ENCODE measurements at places on chromosomes 13 and 19. TPM values are rescaled to one million over a fixed set of nuclear protein-coding genes. Genes with fewer than 3 reads are reported as not detected.
A peak's percentile ranks its signal among the peaks of the same experiment; 100 is the strongest.

DNA sequence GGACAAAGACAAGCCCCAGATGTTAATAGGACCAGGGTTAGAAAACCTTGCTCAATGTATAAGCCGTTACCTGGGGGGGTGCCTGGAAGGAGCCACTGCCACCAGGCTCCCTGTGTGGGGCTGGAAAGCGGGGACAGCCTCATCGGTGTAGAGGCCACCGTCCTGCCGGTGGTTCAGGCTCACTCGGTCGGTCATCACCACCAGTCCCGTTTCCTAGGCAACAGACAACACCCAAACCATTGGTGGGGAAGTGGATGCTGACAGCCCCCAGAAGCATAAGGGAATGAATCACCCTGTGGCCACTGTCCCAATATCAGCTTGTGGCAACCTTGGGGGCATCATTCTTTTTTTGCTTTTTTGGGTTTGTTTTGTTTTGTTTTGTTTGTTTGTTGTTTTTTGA lies 55.8 kb downstream of the CPAMD8 start:
- H3K4me1 ChIP-seq = no peaks in the 10 kb centered on the region
- no peaks in the 10 kb centered on the region for H3K36me3 ChIP-seq
- DNase-seq = no peak
- no peak overlapping the region for H3K27ac ChIP-seq

DNA sequence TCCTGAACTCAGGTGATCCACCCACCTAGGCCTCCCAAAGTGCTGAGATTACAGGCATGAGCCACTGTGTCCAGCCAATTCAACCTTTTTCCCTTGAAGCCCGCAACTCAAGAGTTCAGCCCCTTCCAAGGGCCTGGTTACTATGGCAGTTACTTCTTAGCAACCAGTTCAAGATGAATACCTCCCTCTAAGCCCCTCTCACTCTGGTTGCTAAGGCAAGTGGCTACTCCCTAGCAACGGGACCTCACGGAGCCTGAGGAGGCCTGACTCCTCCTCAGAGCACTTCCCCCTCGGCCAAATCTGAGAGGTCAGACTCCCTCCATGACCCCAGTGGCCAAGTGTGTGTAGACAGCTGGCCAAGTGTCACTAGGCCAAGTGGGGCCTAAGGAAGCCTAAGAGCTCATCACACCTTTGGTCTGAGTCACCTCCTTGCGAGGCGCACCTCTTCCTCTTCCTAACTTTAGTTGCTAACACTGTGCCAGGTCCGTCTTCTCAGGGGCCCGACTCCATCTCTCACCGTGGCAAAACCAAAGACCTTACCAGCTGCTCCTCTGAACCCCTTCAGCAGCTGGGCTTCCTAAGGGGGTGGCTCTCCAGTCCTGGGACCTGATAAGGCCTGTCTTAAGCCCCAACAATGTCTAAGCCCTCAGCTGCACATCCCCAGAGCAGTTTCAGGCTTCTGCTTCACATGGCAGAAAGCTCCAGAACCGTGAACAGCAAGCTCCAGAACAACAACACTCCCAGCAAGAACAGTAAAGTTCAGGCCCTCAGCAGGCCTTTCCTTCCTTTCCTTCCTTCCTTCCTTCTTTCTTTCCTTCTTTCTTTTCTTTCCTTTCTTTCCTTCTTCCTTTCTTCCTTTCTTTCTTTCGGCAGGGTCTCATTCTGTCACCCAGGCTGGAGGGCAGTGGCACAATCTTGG lies 9.6 kb downstream of the CD37 start:
- H3K36me3 ChIP-seq = peaks cover 74% of the 10 kb centered on the region
- no peak overlapping the region for H3K4me3 ChIP-seq
- H3K27me3 ChIP-seq = no peaks in the 10 kb centered on the region
- H3K4me1 ChIP-seq = no peaks in the 10 kb centered on the region
- DNase-seq = no peak

DNA sequence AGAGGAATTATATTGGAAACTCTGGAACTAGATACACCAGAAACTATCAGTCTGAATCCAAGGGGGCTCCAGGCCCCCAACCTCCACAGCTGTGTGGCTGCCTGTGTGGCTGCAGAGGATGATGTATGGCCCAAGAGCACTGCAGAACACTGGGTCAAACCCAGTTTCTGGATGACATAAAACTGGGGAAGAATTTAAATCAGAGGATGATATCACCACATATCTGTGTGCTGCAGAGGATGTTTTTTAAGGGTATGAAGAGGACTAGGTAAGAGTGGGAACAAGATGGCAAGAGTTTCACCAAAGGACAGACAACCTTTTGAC lies 226.4 kb downstream of the SUCLA2 start:
- H3K27ac ChIP-seq = no peak overlapping the region
- H3K36me3 ChIP-seq = no peaks in the 10 kb centered on the region
- H3K4me1 ChIP-seq = no peaks in the 10 kb centered on the region

DNA sequence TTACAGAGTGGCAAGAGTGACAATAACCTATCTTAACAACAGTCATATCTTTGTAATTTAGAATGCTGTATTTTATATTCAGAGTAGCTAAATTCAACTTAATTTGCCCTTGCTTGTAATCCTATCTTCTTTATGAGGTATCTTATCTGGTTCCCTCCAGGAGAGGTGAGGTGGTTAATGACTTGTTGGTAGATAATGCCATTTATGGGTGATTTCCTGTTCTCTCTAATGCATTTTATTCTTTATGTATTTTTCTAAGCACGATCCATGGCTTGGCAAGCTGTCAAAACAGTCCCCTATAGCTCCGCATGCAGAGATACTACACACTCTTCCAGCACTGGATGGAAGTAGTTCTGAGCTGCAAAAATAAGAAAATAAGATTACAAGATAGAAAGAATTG lies 267.9 kb downstream of the LMO7 start:
- H3K27me3 ChIP-seq = no peaks in the 10 kb centered on the region
- H3K4me1 ChIP-seq = no peaks in the 10 kb centered on the region
- no peak overlapping the region for H3K4me3 ChIP-seq
- H3K36me3 ChIP-seq = no peaks in the 10 kb centered on the region
- DNase-seq = no peak

GRCh38 chr19:35908973-35909683 lies 1.0 kb upstream of the TYROBP start:
- peak overlapping the region; percentile 51 for H3K27ac ChIP-seq
- no peaks in the 10 kb centered on the region for H3K36me3 ChIP-seq
- H3K4me3 ChIP-seq = no peak overlapping the region
- peak; percentile 75 for DNase-seq
- H3K4me1 ChIP-seq = no peaks in the 10 kb centered on the region

DNA sequence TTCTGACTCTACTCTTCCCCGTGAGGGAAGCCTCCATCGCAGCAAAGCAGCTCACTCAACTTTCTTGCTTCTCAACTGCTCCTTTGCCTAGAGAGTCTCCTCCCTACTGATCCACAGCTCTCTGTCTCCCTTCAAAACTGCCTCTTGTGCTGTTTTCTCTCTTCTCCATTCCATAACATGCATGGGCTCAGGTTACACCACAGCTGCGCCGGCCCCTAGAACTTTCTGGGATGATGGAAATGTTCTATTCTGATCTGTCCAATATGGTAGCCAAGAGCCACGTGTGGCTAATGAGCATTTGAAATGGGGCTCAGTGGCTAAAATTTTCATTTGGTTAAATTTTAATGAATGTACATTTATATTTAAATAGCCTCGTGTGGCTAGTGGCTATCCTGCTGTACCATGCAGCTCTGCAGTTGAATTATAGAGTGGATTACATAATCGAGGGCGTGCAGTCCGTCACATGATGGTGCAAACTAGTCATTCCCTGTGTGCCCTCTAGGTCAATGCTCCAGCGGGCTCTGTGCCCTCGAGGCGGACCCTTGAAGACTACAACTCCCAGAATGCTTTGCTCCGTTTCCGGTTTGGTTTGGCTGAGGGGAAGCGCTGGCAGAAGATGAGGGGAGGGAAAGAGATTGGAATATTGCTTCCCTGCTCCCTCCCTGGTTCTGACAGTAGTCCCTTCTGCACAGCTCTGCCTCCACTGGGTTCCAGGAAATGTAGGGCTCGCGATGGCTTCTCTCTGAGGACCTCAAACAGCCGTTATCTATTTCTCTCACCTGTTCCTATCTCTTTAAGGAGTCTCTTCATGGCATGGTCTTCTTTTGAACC lies 109.8 kb downstream of the CACNA1A start:
- H3K27ac ChIP-seq = no peak overlapping the region
- no peak for DNase-seq
- H3K4me1 ChIP-seq = no peaks in the 10 kb centered on the region
- H3K36me3 ChIP-seq = no peaks in the 10 kb centered on the region
- H3K27me3 ChIP-seq = no peaks in the 10 kb centered on the region

The INTS6 gene
- total RNA-seq = 18.7 TPM

The WDR88 gene
- total RNA-seq = not detected

DNA sequence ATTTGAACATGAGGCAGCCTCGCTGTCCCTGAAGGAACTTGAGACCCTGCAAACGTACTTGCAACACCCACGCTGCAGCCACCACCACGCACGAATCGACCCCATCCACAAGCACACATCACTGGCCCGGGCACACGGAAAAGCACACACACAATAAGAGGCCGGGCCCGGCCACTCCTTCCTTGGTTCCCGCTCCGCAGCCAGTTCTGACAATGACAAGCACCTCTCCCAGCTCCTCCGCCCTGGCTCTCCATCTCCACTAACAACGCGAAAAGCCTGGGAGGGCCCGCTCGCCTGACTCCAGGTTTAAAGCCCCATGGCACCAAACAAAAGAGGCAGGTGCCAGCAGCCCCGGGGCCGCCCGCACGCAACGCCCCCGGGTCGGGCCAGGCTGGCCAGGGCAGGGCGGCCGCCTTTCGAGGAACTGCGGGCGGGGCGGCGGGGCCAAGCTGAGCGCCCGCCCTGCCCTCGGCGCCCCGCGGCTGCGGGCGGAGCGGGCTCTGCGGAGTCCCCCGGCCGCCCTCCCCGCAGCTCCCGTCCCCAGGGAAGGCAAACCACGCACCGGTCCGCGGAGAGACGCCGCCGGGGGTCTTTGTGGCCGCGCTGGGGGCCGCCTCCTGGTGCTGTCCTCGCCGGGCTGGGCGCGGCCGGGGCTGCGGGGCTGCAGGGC lies 495 bp downstream of the DCLK1 start:
- H3K27me3 ChIP-seq = no peaks in the 10 kb centered on the region
- peak overlapping the region; percentile 60 for H3K27ac ChIP-seq
- peak; percentile 66 for DNase-seq
- no peaks in the 10 kb centered on the region for H3K36me3 ChIP-seq
- no peaks in the 10 kb centered on the region for H3K4me1 ChIP-seq

- no peak for DNase-seq
- H3K36me3 ChIP-seq = no peaks in the 10 kb centered on the region
Observed at GRCh38 chr13:73158851-73159250, 100.0 kb downstream of the KLF5 start.

GRCh38 chr19:14168259-14168972 lies 32.0 kb upstream of the ASF1B start:
- no peak overlapping the region for H3K27ac ChIP-seq
- no peaks in the 10 kb centered on the region for H3K27me3 ChIP-seq
- no peaks in the 10 kb centered on the region for H3K4me1 ChIP-seq
- H3K4me3 ChIP-seq = no peak overlapping the region
- DNase-seq = no peak

GRCh38 chr13:112001571-112001970 lies 65.4 kb upstream of the SOX1 start:
- H3K4me3 ChIP-seq = no peak overlapping the region
- no peak overlapping the region for H3K27ac ChIP-seq
- no peaks in the 10 kb centered on the region for H3K4me1 ChIP-seq

GRCh38 chr13:66887088-66887487 lies 343.0 kb downstream of the PCDH9 start:
- no peaks in the 10 kb centered on the region for H3K36me3 ChIP-seq
- DNase-seq = no peak
- no peaks in the 10 kb centered on the region for H3K4me1 ChIP-seq
- no peak overlapping the region for H3K27ac ChIP-seq
- no peak overlapping the region for H3K4me3 ChIP-seq

GRCh38 chr13:23516702-23517101 lies 53.5 kb upstream of the TNFRSF19 start:
- no peaks in the 10 kb centered on the region for H3K27me3 ChIP-seq
- H3K27ac ChIP-seq = no peak overlapping the region
- H3K36me3 ChIP-seq = no peaks in the 10 kb centered on the region
- DNase-seq = no peak

The TSKS gene
- total RNA-seq = 0.96 TPM

DNA sequence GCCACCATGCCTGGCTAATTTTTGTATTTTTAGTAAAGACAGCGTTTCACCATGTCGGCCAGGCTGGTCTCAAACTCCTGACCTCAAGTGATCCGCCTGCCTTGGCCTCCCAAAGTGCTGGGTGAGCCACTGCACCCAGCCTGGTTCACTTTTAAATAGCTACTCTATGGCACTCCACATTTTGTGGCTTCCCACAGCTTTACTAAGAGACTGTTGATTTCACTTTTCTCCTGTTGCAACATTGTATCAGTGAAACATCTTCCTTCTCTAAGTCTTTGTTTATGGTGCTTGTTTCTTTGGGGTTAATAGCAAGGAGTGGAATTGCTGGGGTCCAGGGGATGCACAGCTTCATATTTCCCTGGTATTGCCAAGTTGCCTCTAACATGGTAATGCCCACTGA lies 12.3 kb downstream of the TMEM38A start:
- DNase-seq = no peak
- no peaks in the 10 kb centered on the region for H3K36me3 ChIP-seq
- H3K4me3 ChIP-seq = no peak overlapping the region
- no peak overlapping the region for H3K27ac ChIP-seq
- no peaks in the 10 kb centered on the region for H3K4me1 ChIP-seq

The ZNF761 gene
- 3.8 TPM for total RNA-seq
